ENCODE measurements at places on chromosomes 11 and 22. TPM values are rescaled to one million over a fixed set of nuclear protein-coding genes. Genes with fewer than 3 reads are reported as not detected.

Gene MS4A12
- not detected for total RNA-seq

Gene MEI1
- total RNA-seq, result not detected

Gene NAA40
- total RNA-seq, result 3.1 TPM

Gene SLC25A17
- 62.1 TPM for total RNA-seq

Gene MMP1
- total RNA-seq, result not detected

DNA sequence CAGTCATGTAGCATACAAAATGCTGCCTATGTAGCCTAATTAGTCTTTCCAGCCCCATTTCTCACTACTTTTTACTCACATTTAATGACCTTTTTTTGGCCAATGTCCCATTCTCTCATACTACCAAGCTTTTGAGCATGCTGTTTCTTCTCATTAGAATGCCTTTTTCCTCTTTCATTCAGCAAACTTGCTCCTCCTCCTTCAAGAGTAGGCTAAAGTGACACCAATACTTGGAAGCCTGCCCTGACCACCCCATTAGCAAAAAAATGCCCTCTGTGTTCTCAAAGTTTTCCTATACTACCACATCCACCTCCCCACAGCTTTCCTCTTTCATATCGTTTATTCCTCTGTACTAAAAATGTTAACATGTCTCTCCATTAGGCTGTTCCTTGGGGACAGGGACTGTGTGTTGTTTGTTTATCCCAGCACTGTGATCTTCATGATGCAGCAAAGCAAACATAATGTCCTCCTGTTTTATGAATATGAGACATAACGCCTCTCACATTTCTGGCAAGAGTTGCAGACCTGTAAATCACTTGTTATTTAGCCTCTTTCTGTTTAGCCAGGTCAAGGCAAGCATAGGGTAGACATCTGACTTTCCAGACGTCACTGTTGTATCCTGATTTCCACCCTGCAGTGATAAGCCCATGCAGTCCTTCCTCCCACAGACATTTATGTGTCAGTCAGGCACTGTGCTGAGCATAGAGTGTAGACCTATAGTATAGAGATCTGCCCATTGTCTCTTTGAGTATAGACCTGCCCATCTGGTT is 62.0 kb upstream of the UCP3 start:
- H3K4me1 ChIP-seq, result no peaks in the 10 kb centered on the region
- H3K27me3 ChIP-seq, result no peaks in the 10 kb centered on the region
- peaks cover 9% of the 10 kb centered on the region for H3K36me3 ChIP-seq
- no peak for DNase-seq

GRCh38 chr11:24819006-24819405 is 322.2 kb downstream of the LUZP2 start:
- no peak overlapping the region for H3K4me3 ChIP-seq
- DNase-seq, result no peak

DNA sequence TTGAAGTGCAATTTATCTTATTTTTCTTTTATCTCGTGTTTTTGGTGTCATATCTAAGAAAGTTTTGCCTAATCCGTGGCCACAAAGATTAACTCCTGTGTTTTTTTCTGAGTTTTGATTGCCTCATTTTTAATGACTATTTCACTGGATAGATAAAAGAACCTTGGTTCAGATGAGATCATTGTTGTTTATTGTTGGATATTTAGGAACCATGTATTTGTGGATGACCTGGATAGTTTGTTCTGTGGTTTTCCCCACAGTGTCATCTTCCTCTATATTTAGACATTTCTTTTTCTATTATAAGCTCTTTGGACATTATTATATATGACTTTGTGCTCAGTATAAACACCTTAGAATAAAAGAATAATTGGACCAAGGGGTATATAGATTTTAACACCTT is 37.2 kb downstream of the PPP6R3 start:
- no peaks in the 10 kb centered on the region for H3K36me3 ChIP-seq
- no peaks in the 10 kb centered on the region for H3K27me3 ChIP-seq
- H3K27ac ChIP-seq, result no peak overlapping the region
- H3K4me1 ChIP-seq, result peaks cover 30% of the 10 kb centered on the region

DNA sequence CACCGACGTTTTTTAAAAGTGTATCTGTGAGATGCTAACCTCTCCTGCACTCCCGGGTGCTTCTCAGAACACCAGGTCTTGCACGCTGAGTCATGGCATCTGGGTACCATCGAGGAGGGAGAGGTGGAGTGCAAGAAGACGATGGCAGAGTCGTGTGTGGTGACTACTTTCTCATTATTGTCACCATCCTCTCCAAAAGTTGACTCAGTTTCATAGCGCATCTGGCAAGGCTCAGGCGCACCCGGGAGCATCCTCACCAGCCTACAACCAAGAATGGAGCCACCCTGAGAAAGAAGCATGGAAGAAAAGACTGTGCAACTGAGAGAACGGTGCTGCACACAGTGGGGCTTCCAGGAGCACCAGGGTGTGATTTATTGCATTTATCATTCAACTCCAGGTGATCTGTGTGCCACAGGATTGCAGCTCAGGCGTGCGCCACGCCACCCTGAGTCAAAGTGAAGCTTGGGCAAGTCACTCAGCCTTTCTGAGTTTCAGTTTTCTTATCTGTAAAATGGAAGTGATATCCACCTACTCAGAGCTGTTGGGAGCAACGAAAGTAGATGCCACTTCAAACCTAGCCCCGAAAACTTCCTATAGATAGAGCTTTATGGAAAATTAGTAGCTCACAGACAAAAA is 65.4 kb downstream of the LINC01488 start:
- H3K27me3 ChIP-seq, result no peaks in the 10 kb centered on the region
- peak; percentile 39 for DNase-seq
- H3K4me1 ChIP-seq, result no peaks in the 10 kb centered on the region
- H3K4me3 ChIP-seq, result no peak overlapping the region
- no peaks in the 10 kb centered on the region for H3K36me3 ChIP-seq
- no peak overlapping the region for H3K27ac ChIP-seq

DNA sequence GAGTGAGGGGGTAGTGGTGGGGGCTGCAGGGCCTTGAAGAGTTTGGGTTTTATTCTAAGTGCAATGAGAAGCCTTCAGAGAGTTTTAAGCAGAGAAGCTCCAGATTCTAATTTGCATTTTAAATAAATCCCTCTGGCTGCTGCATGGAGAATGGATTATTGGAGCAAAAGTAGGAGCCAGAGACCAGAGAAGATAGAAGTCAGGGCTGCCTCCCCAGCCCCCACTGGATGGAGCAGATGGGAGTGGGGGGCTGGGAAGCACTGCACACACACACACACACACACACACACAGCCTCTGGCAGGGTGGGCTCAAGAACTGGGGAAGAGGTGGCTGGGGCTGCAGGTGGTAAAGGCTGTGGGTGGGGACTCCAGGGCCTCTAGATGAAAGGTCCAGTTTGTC is 75.6 kb downstream of the TSPAN18 start:
- peaks cover 11% of the 10 kb centered on the region for H3K4me1 ChIP-seq
- no peak overlapping the region for H3K27ac ChIP-seq
- DNase-seq, result no peak
- H3K27me3 ChIP-seq, result no peaks in the 10 kb centered on the region
- no peak overlapping the region for H3K4me3 ChIP-seq

DNA sequence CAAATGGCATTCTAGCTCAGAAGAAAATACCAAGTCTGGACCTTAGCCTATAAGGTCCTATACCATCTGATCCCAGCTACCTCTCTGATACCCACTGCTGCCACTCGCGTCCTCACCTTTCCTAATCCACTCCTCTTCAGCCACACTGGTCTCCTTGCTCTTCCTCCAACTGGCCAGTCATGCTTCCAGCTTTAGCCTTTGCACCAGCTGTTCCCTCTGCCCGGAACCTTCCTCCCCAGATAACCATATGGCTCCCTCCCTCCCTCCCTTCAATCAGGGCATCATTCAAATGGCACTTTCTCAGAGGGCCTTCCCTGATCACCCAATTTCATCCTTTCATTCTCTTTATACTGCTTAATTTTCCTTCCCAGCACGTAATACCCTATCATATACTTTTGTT is 67.9 kb downstream of the KCNC1 start:
- H3K27ac ChIP-seq, result no peak overlapping the region
- peak; percentile 4 for DNase-seq
- H3K36me3 ChIP-seq, result no peaks in the 10 kb centered on the region
- no peaks in the 10 kb centered on the region for H3K4me1 ChIP-seq

GRCh38 chr22:44684506-44685383 is 17.3 kb upstream of the PRR5 start:
- H3K27me3 ChIP-seq, result no peaks in the 10 kb centered on the region
- no peak overlapping the region for H3K27ac ChIP-seq
- peak; percentile 68 for DNase-seq
- no peaks in the 10 kb centered on the region for H3K36me3 ChIP-seq

Data from ascending aorta (tissue), 2 donors.